ENCODE measurements at places on chromosomes 11 and 22.

DNA sequence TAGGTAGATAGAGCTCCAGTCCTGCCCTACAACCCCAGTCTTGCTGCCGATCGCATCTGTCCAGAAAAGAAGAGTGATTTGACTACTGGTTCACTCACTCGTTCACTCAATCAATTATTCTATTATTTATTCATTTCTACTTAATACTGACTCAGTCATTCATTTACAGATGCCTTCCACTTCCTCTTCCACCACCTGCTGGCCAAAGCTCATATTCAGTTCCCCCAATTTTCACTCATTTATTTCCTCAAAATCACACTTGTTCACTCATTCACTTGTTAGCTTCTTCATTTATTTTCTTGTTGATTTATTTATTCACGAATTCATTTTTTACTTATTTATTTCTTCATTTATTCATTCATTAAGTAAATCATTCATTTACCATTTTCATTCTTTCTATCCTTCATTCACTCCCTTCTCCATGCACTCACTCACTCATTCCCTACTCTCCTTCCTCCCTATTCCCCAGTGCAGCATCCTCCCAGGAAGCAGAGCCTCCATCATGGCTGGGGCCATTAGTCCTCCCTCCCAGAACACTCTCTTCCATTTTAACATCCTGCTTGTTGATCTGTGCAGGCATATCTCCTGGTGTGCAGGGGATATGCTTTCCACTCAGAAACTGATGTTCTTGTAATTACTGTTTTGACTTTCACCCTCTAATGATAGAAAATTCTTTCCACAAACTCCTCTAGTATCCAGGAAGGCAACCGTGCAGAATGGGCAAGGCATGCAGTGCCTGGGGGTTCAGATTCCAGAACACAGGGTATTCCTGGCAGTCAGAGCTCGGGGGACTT, 281.0 kb downstream of the TENM4 start:
- no peak for DNase-seq

GRCh38 chr11:35237860-35238715, 99.1 kb downstream of the CD44 start:
- peak; percentile 51 for DNase-seq

GRCh38 chr11:78200553-78200952, 11.8 kb downstream of the USP35 start:
- no peak for DNase-seq

DNA sequence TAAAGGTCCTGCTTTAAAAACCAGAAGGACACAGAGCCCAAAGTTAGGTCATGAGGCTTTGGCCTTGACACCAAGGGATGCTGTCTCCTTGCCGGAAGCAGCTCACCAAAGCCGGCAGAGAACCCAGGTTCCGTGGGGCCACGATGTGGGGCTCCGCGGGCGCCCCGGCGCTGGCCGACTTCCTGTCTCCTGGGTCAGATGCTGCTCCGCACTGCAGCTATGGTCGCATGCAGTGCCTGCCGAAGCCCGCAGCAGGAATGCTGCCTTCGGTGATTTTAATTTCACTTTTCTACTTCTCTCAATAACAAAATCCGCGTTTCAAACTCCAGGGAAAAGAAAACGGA, 454 bp upstream of the OTUB1 start:
- DNase-seq = peak; percentile 70

DNA sequence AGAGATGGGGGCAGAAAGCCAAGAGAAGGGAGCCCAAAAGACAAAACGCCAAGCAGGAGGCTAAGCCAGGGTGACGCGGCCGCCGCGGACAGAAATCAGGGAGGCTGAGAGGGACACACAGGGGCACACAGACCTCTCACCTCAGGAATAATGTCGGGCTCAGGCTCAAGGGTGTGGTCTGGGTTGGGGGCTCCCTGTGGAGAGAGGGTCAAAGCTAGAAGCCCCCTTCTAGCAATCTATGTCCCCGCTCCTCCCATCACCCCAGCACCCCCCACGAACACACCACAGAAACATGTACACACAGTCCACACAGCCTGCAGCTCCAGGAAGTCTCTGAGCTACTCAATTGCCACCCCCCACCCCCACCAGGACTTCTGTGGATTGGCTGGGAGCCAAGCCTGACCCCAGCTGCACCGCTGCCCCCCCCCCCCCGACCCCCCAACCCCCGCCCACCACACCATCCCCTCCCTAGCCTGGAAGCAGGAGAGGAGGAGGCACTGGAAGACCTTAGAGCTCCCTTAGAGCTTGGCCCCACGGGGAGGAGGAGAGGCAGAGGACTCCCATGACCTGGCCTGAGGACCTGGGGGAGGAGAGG, 6.9 kb downstream of the BCL9L start:
- DNase-seq = no peak

DNA sequence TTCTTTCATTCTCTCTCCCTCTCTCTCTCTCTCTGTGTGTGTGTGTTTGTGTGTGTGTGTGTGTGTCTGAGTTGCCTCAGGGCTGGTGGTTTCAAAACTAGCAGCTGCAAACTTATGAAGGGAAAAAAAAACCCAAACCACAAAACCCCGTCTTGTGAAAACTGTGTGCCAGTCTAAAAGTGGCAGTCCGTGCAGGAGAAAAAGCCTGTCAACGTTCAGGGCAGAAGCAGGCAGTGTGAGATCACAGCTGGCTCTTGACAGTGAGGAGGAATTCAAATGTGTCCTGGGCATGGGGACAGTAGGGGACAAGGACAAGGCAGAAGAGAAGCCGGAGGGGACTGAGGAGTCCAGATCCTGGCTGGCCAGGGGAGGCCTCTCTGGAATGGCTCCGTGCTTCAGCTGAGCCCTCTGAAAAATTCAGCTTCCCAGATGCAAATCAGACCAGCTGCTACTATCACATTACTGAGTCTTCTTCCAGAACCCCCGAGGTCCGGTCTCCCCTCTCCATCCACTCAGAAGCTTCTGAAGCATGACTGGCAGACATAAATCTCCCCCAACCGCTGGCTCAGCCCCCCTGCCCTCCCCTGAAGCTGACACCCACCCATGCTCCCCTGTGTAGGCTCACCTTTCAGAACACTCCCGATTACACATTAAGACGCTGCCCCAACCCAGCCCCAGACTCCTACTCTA, 31.9 kb downstream of the FLI1 start:
- DNase-seq = peak; percentile 72

DNA sequence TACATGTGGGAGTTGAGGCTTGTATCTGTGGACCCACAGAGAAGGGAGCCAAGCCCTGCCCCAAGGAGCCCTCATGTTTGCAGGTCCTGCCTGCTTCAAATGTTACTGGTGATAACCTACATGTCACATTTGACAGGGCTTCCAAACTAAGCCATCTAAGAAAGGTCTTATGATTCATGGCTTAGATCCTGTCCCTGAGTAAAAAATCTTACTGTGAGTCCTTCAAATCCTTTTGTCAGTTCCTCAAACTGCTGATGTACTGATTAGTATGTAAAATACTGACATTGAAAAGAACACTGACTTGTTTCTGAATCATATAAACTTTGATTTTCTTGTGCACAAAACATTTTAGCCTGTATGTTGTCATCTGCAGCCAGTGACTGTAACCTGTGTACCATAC, 1.0 kb upstream of the PANX1 start:
- DNase-seq = no peak

DNA sequence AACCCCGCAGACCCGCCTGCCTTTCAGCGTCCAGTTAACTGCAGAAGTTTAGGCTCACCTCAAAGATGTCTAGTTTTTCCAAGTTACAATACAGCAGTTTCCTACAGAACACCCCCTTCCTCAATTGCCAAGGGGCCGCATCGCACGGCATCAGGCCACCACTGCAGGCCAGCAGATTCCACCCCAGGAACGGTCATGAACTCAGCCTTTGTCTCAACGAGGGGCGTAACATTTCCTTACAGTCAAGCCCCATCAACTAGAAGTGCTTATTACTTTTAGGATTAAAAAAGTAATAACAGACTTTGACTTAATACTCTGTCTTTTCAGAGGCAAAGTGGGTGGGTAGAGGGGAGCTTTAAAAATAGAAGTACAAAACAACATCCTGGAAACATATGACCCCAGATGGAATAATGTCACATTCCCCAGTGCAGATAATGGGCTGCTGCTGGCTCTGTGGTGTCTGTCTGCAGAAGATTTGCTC, 36.3 kb downstream of the PPP2R1B start:
- no peak for DNase-seq

DNA sequence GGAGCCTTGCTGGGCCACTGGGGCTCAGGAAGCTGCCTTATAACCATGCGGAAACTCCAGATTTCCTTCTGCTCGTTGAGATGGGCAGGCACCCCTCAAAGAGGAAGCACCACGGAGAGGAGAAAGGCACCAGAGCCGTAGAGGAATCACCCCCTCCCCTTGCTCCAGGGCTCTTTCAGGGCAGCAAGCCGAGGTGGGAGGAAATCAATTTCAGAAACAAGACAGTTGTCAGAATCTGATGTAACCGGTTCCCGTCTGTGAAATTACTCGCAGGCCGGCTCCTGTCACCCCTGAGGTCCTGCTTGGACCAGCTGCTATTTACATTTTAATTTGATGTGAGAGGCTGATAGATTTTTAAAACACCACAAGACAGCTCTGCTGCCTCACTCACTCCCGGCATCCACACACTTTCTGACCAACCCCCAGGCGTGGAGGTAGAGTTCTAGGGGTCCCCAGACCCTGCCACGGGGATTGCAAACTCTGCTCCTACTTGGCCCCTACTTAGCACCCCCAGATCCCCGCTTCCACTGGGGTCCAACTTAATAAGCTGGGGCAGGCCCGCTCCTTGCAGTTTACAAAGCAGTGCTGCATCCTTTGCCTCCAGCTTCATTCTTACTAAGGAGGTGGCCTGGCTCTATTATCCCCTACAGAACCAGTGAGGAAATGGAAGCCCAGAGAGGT, 162.5 kb downstream of the CEP164 start:
- no peak for DNase-seq

GRCh38 chr11:102610200-102610599, 14.9 kb downstream of the MMP20 start:
- no peak for DNase-seq

GRCh38 chr11:2142300-2142759, 3.1 kb upstream of the IGF2 start:
- DNase-seq = no peak

- DNase-seq = no peak
Observed at GRCh38 chr22:47298017-47298785, 535.8 kb downstream of the TBC1D22A start.

- no peak for DNase-seq
Observed at GRCh38 chr11:32991427-32991826, 24.3 kb upstream of the DEPDC7 start.

- no peak for DNase-seq
Observed at GRCh38 chr22:21457023-21457787, 10.0 kb upstream of the TMEM191C start.

DNA sequence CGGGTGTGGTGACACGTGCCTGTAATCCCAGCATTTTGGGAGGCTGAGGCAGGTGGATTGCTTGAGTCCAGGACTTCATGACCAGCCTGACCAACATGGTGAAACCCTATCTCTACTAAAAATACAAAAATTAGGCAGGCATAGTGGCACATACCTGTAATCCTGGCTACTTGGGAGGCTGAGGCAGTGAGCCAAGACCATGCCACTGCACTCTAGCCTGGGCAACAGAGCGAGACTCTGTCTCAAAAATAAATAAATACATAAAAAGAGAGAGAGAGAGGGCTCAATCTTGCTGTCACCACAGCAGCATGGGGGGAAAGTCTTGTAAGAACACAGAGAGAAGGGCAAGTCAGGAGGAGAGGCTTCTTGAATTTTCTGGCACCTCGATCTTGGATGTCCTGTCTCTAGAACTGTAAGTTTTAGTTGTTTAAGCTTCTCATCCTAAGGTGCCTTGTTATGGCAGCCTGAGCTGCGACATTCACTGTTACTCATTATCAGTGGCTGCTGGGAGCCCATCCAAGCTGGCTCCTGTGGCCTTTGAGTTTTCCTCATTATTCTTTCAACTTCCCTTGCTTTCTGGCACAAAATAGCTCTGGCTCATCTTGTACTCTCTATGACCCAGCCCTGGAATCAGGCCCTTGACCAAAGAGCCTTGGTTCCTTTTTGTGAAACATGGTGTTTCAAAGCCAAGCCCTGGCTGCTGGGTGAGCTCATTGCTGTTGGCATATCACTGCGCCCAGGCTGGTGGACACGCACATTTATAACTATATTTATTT, 8.0 kb upstream of the PSMC3 start:
- no peak for DNase-seq

- no peak for DNase-seq
Observed at GRCh38 chr11:88411265-88411664, 73.7 kb upstream of the CTSC start.

- DNase-seq = no peak
Observed at GRCh38 chr11:46235777-46236688, 41.4 kb upstream of the CREB3L1 start.

DNA sequence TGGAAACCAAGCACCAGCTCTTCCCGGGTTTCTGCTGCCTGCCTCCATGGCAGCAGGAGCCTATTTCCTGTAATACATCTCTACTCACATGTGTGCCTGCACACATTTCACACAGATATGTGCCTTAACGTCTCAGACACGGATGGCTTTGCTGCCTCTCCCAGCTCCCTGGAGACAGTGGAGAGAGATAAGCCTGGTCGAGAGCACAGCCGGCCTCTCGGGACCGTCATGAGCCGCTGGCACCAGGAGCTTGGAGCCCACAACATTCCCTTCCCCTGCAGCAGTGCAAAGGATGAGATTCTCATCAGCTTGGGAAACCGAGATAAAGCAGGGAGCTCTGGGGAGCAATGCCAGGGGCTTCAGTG, 587.7 kb downstream of the BRD1 start:
- no peak for DNase-seq

Measured in CD4-positive, alpha-beta T cell treated with Interleukin-15 for 1 hour (primary cell).